ENCODE measurements at places on chromosomes 1 and 21. TPM values are rescaled to one million over a fixed set of nuclear protein-coding genes. Genes with fewer than 3 reads are reported as not detected.

The NFASC gene
- 1.5 TPM for total RNA-seq

The NEK2 gene
- total RNA-seq: 44.5 TPM

The HENMT1 gene
- total RNA-seq: 5.3 TPM

The SPSB1 gene
- 37.4 TPM for total RNA-seq

The NGF gene
- total RNA-seq: 1.5 TPM

The PDC gene
- total RNA-seq: not detected

The PYGO2 gene
- total RNA-seq: 21.3 TPM

The CYP4B1 gene
- 0.16 TPM for total RNA-seq
